ENCODE measurements at places on chromosomes 13 and 19.

DNA sequence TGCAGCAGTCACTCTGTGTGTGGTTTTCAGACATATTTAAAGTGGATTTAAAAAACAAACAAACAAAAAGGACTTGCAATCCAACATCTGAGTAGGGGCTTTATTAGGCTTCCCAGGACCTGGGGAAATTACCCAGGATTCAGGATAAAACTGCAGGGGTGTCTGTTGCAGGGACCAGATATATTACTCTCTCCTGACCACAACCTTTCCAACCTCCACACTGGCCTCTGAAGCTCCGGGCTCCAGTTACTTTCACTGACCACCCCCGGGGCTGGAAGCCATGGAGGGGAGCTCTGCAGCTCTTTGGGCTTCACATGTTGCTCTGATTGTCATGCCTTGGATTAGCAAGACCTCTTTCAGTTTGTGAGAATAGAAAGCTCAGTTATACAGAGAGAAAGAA is 75.2 kb downstream of the INSR start:
- no peak for DNase-seq

DNA sequence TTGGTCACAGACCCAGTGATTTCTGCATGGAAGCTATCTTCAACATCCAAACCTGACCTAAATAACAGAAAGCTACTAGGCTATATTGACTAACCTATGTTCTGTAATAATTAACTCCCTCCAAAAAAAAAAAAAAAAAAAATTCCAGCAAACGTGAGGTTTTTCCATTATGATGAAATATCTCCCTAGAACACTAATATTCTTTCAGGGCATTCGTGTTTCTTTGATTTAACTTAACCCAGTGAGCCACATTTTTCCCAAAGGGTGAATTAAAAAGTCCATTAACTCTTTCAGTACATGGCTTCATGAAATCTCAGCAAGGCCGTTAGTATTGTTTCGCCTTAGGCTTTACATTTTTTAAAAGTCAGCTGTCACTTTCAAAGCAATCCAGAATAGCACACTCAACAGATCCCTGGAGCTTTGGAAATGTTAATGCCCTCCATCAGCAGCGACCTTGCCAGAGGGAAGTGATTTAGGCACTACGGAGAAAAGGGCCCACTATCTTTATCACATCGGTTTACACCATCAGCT is 175.8 kb downstream of the DCT start:
- no peak for DNase-seq

DNA sequence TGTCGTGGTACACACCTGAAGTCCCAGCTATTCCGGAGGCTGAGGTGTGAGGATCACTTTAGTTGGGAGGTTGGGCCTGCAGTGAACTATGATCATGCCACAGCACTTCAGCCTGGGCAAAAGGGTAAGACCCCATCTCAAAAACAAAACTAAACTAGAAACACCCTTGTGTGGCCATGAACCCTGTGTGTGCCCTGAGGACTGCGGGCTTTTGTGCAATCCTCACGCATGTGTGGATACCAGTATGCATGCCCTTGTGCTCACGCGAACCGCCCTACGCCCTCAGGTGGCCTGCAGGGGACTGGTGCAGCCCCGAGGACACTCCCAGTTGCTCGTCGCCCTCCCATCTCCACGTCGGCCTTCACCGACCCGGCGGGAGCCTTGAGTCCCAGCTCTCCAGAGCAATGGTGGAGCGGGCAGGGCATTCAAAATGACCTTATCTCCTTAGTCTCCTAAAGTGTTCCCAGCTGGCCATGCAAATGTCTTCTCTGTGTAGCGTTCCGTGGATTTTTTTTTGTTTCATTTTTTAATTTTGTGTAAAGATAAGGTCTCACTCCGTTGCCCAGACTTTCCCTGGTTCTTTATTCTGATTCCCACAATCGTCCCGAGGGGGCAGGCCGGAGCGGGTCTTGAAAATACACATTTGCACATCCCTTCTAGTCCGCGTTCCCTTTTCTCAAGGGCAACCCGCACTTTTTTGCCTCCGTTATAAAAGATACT is 868 bp upstream of the EGLN2 start:
- DNase-seq: peak; percentile 53

DNA sequence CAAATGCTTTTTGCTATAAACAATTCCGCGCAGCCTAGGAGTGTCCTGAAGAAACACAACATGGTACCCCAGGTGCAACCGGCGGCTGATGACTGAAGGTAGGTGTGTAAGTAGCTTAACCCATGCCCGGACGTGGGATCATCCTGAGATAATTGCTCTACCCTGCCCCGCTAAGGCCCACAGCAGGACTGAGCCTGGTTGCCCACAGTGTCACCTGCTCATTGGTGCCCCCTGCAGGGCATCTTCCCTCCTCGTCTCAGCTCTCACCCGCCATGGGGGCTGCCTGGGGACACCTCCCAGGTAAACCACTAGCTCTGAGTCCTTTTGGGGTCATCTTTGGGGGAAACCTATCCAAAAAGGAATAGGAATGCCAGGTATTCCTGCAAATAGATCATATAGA is 22.3 kb downstream of the TMEM161A start:
- peak; percentile 25 for DNase-seq

DNA sequence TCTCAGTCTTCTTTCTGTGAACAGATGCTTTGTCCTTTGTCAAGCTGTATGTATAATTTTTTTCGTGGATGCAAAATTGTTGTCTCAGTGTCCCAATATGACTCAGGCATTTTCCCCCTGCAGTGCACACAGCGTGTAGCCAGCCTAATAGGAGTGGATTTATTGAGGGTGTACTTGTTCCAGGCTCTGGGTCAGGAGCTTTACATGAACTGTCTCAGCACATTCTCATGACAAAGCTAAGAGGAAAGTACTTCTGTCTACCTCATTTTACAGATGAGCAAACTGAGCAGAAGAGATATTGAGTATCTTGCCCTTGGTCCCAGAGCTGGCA is 50.8 kb downstream of the STK24 start:
- no peak for DNase-seq

GRCh38 chr13:28267497-28267896 is 129.2 kb downstream of the PAN3 start:
- no peak for DNase-seq

Data from fibroblast of mammary gland (primary cell).